ENCODE measurements at places on chromosomes 3 and 15. TPM values are rescaled to one million over a fixed set of nuclear protein-coding genes. Genes with fewer than 3 reads are reported as not detected.

The MOBP gene
- polyA plus RNA-seq = not detected

The PLS1 gene
- 4.4 TPM for polyA plus RNA-seq

The SLC2A2 gene
- polyA plus RNA-seq = not detected

The CCR3 gene
- polyA plus RNA-seq = not detected

The OCA2 gene
- polyA plus RNA-seq = not detected

The ABHD17C gene
- polyA plus RNA-seq = 0.91 TPM

The CCDC174 gene
- polyA plus RNA-seq = 26.2 TPM

The OR5K2 gene
- not detected for polyA plus RNA-seq

The FBN1 gene
- 0.01 TPM for polyA plus RNA-seq

The GNAT1 gene
- not detected for polyA plus RNA-seq

The NR1I2 gene
- 0.17 TPM for polyA plus RNA-seq

The JMJD7 gene
- polyA plus RNA-seq = 19.1 TPM

The GXYLT2 gene
- polyA plus RNA-seq = not detected

The C2CD4A gene
- not detected for polyA plus RNA-seq

The GPR176 gene
- not detected for polyA plus RNA-seq

The ARPP19 gene
- polyA plus RNA-seq = 55.8 TPM

The MNS1 gene
- polyA plus RNA-seq = not detected

The FOXL2 gene
- not detected for polyA plus RNA-seq

The CKMT1B gene
- polyA plus RNA-seq = not detected

The CLDN16 gene
- not detected for polyA plus RNA-seq

The FETUB gene
- polyA plus RNA-seq = not detected

The CD96 gene
- polyA plus RNA-seq = 258 TPM

The SEC62 gene
- 170 TPM for polyA plus RNA-seq

The LINS1 gene
- 41.2 TPM for polyA plus RNA-seq

The CADPS gene
- polyA plus RNA-seq = not detected

The LNP1 gene
- 0.66 TPM for polyA plus RNA-seq

The THAP10 gene
- not detected for polyA plus RNA-seq

The RTP4 gene
- 9.0 TPM for polyA plus RNA-seq

The CLRN1 gene
- polyA plus RNA-seq = not detected

The GOLGA8Q gene
- polyA plus RNA-seq = not detected

The RPSA gene
- polyA plus RNA-seq = 1,323 TPM

The TFDP2 gene
- polyA plus RNA-seq = 25.6 TPM

The GRAMD1C gene
- not detected for polyA plus RNA-seq

The EPHA3 gene
- not detected for polyA plus RNA-seq

The NEK11 gene
- 1.2 TPM for polyA plus RNA-seq

The CCDC54 gene
- not detected for polyA plus RNA-seq

The RASSF1 gene
- polyA plus RNA-seq = 68.1 TPM

The AGTR1 gene
- not detected for polyA plus RNA-seq

The SCN11A gene
- not detected for polyA plus RNA-seq

The ABHD5 gene
- 3.6 TPM for polyA plus RNA-seq

The PRSS50 gene
- polyA plus RNA-seq = not detected

The FAM43A gene
- polyA plus RNA-seq = 0.53 TPM

The FEZF2 gene
- polyA plus RNA-seq = not detected

The DENND4A gene
- polyA plus RNA-seq = 11.2 TPM

The SLC28A1 gene
- polyA plus RNA-seq = not detected

The PHC3 gene
- 38.8 TPM for polyA plus RNA-seq

The RIOX2 gene
- 29.0 TPM for polyA plus RNA-seq

The MFAP1 gene
- polyA plus RNA-seq = 18.0 TPM

Data from naive thymus-derived CD8-positive, alpha-beta T cell (primary cell).